ENCODE measurements at places on chromosomes 7 and 10.

DNA sequence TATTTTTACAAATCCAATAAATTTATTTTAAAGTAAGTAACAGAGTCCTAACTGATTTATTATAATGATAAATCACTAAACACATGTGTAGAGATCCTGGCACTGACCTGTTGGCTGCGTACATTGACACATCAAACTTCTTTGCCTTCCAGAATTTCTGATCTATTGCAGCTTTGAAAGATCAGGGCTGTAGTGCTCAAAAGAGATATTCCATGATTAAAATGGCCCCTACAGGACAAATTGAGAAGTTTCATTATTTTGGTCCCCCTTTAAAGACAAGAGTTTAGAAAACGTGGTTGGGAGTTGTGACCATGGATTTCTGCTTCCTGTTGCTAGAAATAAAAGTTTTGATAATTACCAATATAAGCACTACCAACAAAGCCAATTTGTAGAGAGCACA, 87.7 kb upstream of the PDK4 start:
- peak; percentile 19 for DNase-seq

- DNase-seq: no peak
Measured at GRCh38 chr10:133475425-133475734, 21.6 kb downstream of the SCART1 start.

DNA sequence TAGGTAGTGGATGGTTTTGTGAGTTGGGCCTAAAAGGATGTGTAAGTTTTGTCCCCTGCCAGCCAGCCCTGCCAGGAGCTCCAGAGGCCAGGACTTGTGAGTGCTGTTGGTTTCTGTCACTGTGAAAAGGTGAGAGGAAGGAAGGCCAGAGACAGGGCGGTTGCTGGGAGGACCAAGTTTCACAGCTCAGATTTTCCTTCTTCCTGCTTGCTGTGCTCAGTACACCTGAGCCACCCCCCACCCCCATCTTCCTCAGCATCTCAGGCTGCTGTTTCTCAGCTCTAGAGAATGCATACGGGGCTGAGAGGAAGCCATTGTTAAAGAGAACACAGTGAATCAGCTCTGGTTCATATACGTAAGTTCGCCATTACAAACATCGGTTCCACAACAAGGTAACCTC, 139.9 kb downstream of the BUB3 start:
- DNase-seq: no peak

DNA sequence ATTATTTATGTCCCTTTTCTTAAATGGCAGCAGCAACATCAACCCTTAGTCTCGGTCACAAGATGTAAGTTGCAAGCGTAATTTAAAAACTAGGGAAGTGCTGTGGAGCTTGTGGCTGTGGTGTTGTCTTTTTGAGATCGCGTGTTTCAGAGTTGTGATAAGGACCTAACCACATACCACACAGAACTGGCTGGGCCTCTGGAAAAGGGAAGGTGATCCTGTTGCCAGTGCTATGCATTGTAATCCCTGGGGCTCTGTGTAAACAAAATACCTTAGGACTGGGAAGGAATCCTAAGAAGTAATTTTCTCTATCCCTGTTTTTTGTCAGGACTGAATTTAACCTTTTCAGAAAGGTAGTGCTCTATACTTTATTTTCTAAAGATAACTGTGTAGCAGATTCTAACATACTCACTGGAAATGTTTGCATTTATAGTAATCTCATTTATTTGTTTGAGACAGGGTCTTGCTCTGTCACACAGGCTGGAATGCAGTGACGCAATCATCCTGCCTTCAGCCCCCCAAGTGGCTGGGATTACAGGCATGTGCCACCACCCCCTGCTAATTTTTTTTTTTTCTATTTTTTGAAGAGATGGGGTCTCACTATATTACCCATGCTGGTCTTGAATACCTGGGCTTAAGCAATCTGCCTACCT, 60.4 kb downstream of the INPP5F start:
- no peak for DNase-seq

DNA sequence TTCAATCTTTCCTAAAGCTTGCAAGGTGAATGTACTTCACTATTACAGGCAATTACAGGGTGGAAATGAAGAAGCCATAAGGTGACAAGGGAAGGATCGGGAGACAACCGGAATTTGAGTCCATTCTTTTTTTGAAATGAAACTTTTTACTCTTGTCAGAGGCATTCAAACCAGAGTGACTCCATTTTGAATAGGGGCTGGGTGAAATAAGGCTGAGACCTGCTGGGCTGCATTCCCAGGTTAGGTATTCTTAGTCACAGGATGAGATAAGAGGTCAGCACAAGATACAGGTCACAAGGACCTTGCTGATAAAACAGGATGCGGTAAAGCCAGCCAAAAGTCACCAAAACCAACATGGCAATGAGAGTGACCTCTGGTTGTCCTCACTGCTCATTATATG, 363.3 kb downstream of the TYW1 start:
- no peak for DNase-seq

DNA sequence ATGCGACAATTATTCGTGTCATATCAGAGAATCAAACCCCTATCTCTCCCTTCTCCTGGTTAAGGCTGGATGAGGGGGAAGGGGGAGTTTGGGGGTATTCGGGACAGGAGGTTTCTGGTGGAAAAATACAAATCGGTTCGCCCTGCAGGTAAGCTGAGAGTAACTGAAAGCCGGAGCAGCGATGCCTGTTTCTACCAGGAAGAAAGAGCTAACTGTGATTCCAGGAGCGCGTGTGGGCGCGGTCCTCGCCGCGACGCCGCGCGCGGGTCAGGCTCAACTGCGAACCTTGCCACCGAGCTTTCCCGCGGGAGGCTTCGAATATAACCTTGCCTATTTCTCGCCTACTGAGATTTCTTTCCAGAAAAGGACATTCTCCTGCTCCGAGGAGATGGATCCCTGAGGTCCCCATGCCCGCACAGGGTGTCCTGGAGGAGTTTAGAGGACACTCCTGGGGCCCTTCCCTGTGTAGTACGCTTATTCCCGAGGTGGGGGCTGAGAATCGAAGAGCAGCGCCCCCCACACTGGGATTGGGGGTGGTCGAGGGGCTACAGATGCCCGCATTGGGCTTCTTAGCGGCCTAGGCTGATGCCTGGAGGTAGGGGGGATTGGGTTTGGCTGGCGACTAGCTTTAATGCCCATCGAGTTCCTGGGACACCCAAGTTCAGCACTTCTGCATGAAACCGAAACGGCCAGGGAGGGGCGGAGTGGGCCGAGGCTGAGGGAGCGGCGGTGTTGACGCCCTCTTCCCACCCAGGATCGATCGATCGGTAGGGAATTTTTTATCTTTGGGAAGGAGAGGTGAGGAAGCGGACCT, 13.0 kb upstream of the DLX6 start:
- no peak for DNase-seq

DNA sequence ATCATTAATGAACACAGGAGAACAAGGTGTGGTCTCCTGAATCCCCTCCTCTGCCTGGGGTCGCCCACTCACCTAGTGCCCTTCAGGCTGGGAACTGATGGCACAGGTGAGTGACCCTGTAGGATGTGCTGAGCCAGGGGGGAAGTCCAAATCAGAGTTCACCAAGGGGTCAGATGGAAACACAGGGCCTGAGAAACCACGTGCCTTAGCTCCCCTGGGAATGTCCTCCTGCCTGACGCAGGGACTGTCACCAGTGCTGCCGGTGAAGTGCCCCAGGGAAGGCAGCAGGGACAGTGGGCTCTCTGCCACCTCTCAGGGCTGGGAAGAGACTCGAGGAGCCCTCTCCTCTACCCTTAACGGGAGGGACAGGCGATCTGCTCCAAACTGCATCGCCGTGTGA, 5.8 kb upstream of the PYROXD2 start:
- DNase-seq: no peak

GRCh38 chr10:120607710-120608703, 151.0 kb downstream of the PLPP4 start:
- no peak for DNase-seq

DNA sequence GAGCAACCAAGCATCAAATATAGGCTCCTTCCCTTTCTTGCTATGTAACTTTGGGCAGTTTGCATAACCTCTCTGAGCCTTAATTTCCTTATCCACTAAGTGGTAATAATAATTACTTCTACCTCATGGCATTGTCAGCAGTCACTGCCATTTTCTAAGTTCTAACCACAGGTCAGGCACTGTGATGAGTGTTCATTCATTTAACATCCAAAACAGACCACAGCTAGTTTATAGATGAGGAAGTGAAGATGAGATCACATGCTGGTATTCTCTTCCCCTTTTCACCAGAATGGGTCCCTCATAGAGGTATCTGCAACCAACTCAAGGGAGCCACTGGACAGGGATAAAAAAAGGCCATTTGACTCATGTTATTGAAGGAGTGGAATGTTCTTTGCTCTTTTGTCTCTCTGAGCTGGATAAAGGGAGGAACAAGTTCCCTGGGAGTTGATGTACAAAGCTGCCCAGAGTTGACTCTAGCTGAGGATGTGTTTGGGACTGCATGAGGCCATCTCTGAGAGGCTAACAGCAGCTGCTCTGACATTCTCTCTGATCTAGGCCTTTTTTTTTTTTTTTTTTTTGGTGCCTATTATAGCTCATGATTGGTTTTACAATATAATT, 65.0 kb downstream of the DNAJC12 start:
- no peak for DNase-seq

- DNase-seq: no peak
Measured at GRCh38 chr7:4085937-4086691, 596.0 kb upstream of the FOXK1 start.

DNA sequence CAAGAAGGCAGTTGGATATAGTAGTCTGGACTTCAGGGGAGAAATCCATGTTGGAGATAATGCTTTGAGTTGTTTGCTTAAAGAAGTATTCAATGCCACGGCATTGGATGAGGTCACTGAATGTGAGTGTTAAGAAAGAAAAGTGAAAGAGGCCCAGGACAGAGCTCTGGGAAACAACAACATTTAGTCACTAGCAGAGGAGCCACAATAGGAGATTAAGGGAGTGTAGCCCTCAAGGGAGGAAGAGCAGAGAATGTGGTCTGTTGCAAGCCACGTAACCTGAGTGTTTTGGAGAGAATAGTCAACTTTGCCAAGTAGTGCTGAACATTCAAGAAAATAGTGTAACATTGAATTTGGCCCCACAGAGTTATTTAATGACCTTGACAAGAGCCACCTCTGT, 114.7 kb downstream of the MYO3A start:
- DNase-seq: no peak

- DNase-seq: no peak
Measured at GRCh38 chr7:144534655-144535395, 131.3 kb upstream of the NOBOX start.

GRCh38 chr10:8216893-8217292, 162.4 kb downstream of the GATA3 start:
- no peak for DNase-seq

GRCh38 chr10:70132098-70133029, at the start of gene AIFM2:
TSS of gene AIFM2 (minus strand) at chr10:70132825. CDS start at chr10:70124084, 8,741 bp downstream.
- peak; percentile 85 for DNase-seq

DNA sequence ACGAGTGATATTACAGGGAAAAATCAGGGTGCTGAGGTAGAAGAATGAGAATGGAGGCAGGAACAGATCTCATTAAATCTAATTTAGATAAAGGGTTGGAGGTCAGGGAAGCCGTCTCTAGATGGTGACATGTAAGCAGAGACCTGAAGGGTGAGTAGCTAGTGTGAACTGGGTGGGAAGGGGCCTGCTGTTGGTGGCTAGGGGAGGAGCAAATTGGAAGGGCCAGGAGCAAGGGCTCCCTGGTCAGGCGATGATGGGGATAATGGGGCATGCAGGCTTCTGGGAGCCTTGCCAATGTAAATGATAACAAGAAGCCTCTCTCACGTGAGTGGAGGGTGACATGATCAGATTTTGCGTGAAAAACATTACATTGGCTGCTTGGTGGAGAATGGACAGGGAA, 76.3 kb downstream of the WDFY4 start:
- DNase-seq: no peak

DNA sequence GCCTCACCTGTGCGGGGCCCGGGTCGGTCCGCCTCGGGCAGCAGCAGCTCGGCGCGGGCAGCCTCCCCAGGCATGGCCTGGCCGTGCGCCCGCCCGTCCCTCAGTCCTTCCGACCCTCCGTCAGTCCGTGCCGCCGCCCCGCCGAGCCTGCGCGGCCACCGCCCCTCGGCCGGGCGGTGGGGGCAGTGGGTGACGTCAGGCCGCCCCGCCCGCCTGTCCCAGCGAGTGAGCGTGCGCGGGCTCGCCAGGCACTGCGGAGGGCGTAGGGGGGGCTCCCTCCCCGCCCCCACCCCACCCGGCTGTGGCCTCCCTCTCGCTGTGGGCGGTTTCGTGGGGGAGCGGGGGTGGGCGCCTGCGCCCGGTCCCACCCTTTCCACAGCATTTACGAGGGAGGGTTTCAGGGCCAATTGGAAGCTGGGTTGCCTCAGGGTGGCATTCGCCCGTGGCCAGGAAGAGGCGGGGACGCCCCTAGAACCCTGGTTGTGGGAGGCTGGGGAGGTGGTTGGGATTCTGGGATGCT, at the start of gene NACAD:
Gene NACAD (minus strand): TSS at position 149 of the 520 bp plus-strand sequence. CDS start 75 bp downstream, at position 74.
- DNase-seq: peak; percentile 60

GRCh38 chr7:37282093-37282444, 166.6 kb downstream of the ELMO1 start:
- no peak for DNase-seq

DNA sequence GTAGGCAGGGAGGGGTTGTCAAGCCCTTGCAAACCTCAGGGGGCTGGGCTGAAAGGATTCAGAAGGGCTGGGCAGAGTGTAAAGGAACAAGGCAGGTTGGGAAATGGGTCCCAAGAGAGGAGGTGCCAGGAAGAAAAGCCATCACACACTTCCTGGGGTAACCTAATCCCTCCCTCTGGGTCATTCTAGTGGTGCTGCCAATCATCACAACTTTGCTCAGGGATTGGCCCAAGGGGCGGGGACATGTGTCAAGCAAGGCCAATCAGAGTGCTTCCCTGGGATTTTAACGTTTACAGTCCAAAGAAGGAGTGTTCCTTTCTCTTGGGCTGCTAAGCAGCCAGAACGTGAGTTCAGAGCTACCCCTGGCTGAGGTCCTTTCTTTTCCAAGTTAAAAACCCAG, 57.1 kb upstream of the NPTX2 start:
- DNase-seq: no peak

GRCh38 chr7:45988405-45989057, 67.5 kb upstream of the IGFBP3 start:
- DNase-seq: no peak

DNA sequence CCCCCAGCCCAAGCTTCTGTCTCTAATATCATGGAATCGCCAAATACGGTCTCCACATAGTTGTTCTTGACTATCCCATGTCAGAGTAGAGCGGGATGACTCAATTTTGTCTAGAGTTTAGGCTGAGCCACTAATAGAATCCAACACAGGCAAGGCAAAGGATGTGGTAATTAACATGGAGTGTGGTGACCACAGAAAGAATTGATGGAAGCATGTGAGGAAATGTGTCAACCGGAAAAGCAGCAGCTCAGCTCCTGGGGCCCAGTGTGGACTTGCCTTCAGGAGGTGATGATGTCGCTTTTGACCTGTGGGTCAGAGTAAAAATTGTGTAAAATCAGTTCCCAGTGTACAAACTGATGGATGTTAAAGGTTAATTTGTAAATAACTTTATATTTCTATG, 139.3 kb upstream of the KLF6 start:
- DNase-seq: no peak

DNA sequence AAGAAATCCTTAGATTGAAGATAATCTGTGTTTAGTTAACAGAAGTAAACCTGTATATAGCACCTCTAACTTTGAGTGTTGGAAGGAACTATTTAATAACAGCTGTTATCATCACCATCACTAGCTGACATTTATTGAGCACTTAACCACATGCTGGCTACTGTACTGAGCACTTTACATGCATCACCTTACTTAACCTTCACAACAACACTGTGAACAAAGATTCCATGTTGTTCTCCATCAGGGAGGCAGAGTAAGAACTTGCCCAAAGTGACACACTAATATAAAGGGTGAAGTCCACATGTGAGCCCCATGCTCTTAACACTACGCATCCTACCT, 182.2 kb downstream of the ST7 start:
- DNase-seq: no peak
